ENCODE measurements at places on chromosomes 4 and X.

GRCh38 chr4:55965585-55965984 lies 16.8 kb downstream of the CEP135 start:
- DNase-seq = no peak

DNA sequence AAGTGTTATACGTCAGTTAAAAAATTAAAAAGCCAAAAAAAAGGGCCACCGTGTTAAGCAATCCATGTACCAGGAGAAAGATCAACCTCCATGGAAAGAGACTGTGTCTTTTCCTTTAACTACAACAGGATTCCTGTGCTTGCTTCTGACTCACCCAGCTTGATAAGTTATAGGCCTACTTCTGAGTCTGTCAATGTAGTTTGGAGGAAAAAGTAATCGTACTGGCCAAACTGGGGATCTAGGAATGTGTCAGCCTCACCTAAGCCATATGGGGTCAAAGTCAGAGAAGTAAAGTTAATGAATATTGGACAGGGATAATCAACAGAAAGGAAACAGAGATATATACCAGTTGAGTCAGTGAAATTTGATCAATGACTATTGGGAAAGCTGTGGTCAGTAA lies 470.8 kb upstream of the SLIT2 start:
- no peak for DNase-seq

- no peak for DNase-seq
These were observed 13.7 kb downstream of the DGKK start for GRCh38 chrX:50456712-50457484.

DNA sequence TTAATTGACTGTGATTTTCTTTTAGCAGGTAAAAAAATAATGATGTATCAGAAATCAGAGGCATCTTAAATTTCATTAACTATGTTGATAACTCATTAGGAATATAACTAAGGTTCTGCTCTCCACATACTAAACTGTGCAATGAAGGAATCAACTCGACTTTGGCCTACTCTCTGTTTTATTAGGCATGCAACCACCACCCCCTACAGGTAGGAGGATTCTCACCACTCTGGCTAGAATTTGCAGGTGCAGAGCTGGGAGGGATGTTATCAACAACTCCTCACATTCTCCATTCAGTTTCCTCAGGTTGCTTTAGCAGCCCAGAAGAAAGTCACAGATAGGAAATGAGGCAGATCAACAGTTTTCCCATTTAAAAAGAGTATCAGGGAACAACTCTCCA lies 160.1 kb downstream of the COX18 start:
- DNase-seq = no peak

DNA sequence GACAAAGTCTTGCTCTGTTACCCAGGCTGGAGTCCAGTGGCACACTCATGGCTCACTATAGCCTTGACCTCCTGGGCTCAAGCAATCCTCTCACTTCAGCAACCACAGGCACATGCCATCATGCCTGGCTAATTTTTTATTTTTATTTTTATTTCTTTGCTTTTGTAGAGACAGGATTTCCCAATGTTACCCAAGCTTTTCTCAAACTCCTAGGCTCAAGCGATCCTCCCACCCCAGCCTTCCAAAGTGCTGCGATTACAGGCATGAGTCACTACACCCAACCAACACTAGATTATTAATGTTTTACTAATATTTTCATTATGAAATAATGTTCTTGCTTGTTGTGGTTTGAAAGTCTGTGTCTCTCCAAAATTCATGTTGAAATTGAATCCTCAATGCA lies 5.2 kb upstream of the ACTRT1 start:
- no peak for DNase-seq

- peak; percentile 12 for DNase-seq
These were observed 19.4 kb downstream of the MTM1 start for GRCh38 chrX:150587585-150588503.

GRCh38 chr4:150949943-150950342 lies 65.1 kb downstream of the LRBA start:
- no peak for DNase-seq

GRCh38 chr4:15753786-15754185 lies 24.3 kb upstream of the CD38 start:
- no peak for DNase-seq

DNA sequence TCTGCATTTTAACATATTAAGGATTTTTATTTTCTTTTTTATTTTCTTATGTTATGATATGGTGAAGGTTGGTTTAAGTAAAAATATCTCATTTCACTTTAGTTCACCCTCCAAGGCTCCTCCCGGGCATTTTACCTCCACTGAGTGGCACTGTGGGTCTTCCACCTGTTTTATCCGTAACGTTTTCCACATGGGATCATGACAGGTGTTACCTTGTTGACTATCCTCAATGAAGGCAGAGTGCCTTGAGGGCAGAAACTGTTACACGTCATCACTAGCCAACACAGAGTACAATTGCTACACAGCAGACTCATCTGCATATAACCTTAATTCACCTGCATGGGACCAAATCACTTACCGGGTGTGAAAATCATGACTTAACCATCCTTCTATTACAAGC lies 105.8 kb downstream of the GEMIN8 start:
- no peak for DNase-seq

DNA sequence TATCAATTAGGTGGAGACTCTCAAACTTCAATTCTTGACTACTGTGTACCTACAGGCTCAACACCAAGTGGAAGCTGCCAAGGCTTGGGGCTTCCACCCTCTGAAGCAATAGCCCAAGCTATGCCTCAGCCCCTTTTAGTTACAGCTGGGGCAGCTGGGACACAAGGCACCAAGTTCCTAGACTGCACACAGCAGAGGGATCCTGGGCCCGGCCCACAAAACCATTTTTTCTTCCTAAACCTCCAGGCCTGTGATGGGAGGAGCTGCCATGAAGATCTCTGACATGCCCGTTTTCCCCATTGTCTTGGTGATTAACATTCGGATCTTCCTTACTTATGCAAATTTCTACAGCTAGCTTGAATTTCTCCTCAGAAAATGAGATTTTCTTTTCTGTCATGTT lies 3.4 kb upstream of the UGDH start:
- no peak for DNase-seq

DNA sequence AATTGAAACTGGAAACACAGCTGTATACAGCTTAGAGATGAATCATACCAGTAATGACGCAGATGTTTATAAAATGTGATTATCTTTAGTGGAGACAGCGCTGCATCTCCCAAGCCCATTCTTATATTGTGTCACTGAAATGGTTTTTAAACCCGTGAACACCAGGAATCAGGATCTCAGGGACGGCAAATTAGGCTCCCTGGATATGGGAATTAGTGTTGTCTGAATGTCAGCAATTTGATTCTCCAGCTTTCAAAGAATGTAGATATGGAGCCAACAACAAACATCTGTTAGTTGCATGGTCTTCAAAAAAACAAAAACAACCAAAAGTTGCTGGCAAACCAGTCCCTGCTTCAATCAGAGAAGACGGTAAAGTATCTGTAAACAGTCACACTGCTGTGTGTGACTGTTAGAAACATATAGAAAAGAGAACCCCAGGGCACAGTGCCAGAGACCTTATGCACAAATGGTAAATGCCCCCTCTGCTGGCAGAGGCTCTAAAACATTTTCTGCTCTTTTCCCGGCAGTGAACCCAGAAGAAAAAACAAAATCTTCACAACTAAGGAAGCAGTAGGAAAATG lies 351.9 kb upstream of the FTHL17 start:
- DNase-seq = no peak

DNA sequence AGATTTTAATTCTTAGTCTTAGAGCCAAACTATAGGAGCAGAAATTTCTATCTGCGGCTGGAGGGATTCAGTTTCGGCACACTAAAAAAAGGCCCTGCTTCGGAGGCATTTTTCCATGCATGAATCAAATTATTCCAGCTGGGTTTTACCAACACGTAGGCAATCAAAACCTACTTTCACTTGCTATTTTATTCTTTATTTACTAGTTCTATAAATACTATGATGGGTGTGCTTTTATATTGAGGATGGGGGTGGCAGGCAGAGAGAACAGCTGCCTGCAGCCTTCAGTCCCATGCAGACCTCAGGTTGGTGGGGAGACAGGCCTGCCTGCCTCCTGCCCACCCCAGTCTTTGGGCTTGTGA lies 609.8 kb downstream of the BCOR start:
- DNase-seq = no peak

DNA sequence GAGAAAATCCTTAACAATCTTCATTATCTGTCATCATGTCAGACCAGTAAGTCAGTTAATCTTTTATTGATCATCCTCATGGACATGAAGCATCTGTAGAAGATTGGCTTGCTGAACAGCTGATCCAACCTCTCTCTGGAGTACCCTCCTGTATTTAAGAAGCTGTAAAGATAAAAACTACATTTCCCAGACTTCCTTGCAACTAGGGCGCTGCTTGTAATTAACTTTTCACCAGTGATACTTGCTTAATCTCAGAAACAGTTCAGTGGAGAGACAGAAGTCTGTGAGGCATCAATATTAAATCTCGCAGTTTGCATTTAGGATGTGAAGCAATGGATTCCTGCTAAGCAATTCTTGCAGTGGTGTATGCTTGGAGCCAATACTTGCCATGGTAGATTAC lies 36.0 kb upstream of the SMARCA5 start:
- DNase-seq = no peak

GRCh38 chr4:147157860-147158701 lies 212.4 kb upstream of the TTC29 start:
- DNase-seq = no peak

DNA sequence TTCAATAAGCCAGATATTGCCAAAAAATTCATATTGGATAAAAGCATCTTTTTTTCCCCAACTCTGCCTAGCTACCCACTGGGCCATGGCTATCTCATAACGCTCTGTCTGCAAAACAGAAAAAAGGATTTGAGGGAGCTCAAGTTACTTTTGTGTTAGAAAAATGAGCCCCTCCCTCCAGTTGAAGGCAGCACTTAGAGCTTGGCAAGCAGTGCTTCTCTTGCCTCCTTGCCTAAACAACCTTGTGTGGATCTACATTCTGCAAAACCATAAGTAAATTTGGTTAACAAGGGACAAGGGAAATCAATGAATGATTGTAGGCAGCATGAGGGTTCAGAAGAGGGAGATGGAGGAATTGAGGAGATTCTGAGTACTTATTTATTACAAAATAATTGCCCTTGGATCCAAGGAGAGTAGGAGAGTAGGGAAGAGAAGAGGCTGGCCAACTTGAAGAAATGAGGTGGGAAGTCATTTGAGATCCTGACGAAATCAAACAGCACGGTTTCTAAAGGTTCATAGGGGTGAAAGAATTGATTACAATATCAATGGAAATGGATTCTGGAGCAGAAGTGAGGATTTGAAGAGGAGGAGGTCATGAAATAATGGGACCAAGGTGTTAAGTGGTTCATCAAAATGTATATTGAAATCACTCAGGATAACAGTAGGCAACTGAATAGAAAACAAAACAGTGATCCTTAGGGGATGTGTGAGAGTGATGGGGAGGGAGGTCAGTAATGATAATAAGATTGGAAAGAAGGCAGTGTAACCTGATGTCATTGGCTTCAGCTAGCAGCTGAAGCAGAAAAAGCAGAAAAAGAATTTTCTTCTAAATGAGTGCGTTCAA lies 434.8 kb upstream of the IGFBP7 start:
- DNase-seq = no peak

DNA sequence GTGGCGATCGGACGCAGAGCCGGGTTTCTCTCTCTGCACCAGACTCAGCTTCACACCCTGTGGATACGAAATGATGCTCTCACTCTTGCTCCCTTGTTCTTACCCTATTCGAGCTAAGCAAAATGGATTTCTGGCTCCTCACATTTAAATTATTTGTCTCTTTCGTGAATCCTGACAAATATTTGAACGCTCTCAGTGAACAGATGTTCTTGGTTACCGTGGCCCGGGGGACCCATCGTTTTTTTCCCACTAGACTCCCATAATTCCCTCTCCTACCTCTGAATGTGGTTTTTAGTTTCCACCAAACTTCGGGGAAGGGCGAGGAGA lies 630 bp downstream of the SMARCA5 start:
- DNase-seq = no peak

DNA sequence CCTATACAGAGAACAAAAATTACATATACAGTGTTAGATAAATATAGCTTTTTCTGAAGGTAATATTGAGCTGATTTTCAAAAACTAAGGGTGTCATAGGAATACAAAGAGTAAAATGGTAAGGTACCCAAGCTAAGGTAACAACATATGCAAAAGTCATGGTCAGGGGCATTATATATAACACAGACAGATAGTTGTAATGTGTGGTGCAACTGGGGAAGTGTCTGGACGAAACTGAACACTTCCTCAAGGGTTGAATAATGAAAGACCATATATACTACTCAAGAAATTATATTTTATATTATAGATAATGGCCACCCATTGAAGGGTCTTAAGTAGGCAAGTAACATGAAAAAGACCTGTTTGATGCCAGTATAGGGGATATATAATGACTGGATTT lies 262.1 kb upstream of the CXXC4 start:
- no peak for DNase-seq

DNA sequence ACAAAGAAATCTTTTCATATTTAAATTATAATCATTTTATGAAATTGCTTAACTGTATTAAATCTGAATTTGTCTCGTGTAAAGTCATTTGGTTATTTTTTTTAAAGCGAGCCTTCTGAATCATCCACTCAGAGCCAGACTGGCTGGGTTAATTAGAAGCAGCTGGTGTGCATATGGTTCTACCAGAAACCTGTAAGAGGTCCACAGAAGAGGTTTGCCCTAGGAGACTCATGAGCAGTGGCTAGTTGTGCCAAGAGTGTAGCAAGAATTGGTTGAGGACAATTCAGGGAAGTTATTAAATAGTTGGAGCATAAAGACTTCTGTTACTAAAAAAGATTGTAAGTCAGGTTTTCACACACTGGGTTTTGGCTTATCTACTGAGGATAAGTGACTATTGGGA lies 267.4 kb downstream of the IL1RAPL2 start:
- DNase-seq = no peak

- no peak for DNase-seq
These were observed 132.9 kb downstream of the LDB2 start for GRCh38 chr4:16765546-16765945.

DNA sequence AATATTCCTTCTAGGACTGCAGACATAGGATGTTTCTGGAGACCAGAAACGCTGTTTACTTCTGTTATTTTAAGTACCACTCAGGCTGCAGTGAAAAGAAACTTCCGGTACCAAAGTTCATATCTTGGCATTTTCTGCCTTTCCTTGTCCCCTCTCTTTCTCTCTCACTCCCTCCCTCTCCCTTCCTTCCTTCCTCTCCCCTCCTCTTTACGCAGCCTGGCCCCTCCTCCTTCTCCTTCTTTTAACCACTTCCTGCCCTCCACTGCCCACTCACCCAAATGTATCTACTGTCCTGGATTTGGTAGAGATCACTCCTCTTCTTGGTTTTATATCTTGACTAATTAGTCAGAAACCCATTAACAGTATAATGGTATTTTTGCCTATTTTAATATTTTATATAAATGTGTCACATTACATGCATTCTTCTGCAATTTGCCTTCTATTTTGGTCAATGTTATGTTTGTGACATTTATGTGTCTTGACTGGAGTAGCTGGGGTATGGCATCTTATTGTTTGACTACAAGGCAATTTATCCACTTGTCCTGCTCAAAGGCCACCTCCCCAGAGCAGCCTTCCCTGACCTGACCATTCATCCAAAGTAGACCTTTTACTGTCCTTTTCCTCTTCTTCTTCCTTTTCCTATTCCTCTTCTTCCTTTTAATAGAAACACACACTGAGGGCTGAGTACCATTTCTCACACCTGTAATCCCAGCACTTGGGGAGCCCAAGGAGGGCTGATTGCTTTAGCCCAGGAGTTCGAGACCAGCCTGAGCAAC lies 56.9 kb downstream of the BCOR start:
- DNase-seq = no peak

Data from stimulated activated naive CD4-positive, alpha-beta T cell (primary cell).